ENCODE measurements at places on chromosomes 5 and 9.

DNA sequence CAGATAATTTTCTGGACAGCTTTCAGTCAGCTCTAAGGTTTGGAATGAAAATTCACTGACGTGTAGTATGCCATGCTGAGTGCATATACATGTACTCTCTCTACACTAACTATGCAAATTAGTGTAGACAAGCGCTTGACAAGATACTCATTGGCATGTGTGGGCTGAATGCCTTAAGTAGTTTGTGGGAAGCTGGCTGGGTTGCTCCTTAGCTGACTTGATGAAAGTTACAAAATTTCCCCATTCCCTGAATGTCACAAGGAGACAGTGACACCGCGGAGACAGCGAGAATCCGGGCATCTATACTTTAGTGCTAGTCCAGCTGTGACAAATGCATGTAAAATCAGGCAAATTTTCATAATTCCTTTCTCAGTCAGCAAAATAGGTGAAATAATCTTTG, 51.6 kb upstream of the C5orf46 start:
- no peak for DNase-seq

DNA sequence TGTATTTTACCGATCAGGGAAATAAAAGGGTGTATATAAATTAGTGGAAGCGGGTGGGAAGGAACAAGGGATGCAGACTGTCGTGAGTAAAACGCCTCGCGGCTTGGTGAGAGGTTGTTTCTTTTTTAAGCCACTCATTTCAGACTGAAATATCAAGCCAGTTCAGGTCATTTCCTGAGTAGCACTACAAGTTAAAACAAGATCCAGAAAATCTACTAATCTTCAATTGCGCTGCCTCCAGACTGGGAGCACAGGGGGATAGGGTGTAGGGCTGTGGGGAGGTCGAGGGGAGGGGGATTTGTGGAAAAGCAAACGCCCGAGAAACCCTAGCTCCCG, 140.8 kb downstream of the TSSK1B start:
- DNase-seq, result no peak

DNA sequence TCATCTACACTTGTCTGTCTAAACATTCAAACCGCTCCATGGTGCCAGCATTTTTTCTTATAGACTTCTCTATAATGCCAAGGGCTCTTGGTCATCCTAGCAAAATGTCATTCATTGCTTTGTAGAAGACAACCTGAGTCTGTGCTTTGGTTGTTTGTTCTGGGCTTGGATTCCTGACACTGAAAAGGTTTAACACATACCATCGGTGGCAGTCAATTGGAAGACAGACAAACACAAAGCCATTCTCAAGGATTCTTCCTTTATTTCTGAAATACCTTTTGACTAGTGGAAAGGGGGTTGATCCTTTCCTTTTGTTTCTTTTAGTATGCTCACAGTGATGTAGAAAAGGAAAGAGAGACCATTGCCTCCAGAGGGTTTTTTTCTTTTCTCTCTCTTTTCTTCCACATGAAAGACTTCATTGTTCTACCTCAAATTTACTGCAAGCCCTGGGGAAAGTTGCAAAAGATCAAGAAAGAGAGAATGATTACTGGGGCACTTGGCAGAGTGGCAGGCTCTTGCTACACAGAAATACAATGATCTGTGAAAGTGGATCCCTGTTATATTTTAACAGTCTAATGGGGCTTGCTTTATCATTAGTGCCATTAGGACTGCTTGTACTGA, 66.4 kb upstream of the TMC1 start:
- no peak for DNase-seq

- no peak for DNase-seq
These were observed 59.1 kb downstream of the BOD1 start for GRCh38 chr5:173557123-173557903.

DNA sequence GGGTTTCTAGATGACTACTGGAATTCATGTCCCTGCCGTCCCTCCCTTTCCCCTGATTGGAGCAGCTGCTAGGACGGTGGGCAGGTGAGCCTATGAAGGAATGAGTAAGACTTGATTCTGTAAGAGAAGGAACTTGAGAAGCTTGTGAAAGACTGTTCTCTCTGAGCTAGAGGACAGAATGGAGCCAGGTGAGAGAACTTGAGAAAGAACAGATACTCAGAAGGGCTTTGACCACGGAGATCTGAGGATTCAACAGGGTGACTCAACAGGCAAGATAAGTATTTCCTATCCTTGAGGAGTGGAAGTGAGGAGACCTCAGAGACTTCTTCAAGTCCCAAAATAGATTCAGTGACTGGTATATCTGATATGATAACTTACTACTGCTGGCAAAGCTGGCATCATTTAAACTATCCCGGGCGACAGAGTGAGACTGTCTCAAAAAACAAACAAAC, 41.9 kb downstream of the HSDL2 start:
- DNase-seq, result no peak

DNA sequence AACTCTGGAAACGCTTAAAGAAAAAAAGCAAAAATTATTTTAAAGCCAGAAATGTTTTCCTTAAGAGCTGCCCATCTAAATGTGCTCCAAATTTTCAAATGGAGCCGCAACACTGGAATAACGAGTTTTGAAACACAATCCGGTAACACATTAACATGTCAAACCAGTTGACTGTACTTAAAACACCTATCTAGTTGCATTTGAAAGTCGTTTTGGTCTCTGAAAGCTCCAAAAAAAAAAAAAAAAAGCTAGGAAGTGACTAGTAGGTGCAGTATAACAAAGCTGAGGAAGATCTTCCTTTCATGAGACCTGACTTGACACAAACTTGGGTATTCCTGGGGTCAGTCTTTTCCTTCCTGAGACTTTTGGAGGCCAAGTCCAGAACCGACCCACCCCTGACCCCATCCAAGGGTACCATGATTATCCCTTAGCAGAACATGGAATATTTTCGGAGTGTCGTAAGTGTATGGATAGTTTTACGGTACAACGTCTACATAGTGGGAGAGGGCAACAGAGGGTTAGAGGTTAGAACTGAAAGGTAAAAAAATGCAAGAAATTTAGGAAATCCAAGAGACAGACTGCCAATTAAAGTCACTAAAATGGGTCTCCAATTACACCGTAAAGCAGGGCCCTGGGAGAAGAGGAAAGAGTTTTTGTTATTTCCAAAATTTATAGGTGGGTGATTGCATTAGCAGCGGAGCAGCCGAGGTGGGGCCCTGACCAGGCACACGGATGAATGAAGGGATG, 812 bp downstream of the CETN3 start:
- DNase-seq, result no peak

- peak; percentile 37 for DNase-seq
These were observed 23.1 kb upstream of the SPTLC1 start for GRCh38 chr9:92138157-92138959.

Measured in stimulated activated CD8-positive, alpha-beta memory T cell treated with anti-CD3 and anti-CD28 coated beads, Interleukin-7, amount 100 ng/mL, for 4 hours (primary cell).